ENCODE measurements at places on chromosomes 1 and 21.

DNA sequence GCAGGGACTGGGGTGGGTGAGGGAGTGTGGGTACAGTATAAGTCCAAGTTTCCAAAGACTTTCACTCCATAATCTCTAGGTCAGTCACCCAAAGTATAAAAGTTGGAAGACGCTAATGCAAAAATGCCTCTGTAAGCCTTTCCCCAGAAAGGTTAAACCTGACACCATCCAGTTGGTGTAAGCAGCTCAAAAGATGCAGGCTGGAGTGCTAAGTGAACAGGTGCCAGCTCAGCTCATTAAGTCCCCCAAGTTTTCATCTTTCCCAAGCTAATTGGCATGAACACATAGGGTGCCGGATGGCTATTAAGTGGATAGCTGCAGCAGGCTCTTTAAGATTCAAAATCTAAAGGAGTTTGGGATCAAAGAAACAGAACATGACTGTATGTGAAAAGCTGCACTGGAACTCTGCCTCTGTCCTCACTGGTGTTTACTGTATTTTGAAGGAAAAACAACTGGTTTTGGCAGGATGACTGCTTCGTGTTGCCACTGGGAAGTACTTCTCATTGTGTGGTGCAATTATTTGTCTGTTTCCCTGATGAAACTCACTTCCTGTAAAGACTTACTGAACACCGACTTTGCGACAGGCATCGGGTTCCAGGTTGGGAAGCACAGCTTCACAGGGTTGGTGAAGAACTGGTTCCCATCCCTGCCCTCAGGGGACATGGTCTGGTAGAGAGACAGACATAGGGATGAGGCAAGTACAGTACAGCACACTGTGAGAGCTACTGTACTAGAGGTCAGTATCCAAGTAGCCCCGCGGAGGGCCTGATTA is 152.7 kb downstream of the DAB1 start:
- DNase-seq: no peak

- no peak for DNase-seq
These were observed 102.8 kb upstream of the COL24A1 start for GRCh38 chr1:86259390-86259789.

- DNase-seq: no peak
These were observed 7.6 kb downstream of the SOD1 start for GRCh38 chr21:31667132-31667531.

GRCh38 chr1:96713649-96714048 is 7.9 kb upstream of the PTBP2 start:
- no peak for DNase-seq

- no peak for DNase-seq
These were observed 1.2 kb upstream of the SLC25A34 start for GRCh38 chr1:15734901-15735300.

DNA sequence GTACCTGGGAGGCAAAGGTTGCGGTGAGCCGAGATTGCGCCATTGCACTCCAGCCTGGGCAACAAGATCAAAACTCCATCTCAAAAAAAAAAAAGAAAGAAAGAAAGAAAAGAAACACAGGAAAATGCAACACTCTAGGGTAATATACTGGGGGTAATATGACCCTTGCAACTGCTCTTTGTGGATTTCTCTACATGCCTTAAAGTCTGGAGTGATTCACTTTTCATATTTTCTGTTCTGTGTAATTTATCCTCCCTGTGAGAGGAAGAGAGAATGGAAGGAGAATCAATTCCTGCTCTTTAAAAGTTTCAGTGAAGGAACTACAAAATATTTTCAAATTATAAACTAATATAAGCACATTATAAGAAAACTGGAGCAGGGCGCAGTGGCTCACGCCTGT is 22.7 kb downstream of the RIT1 start:
- no peak for DNase-seq

DNA sequence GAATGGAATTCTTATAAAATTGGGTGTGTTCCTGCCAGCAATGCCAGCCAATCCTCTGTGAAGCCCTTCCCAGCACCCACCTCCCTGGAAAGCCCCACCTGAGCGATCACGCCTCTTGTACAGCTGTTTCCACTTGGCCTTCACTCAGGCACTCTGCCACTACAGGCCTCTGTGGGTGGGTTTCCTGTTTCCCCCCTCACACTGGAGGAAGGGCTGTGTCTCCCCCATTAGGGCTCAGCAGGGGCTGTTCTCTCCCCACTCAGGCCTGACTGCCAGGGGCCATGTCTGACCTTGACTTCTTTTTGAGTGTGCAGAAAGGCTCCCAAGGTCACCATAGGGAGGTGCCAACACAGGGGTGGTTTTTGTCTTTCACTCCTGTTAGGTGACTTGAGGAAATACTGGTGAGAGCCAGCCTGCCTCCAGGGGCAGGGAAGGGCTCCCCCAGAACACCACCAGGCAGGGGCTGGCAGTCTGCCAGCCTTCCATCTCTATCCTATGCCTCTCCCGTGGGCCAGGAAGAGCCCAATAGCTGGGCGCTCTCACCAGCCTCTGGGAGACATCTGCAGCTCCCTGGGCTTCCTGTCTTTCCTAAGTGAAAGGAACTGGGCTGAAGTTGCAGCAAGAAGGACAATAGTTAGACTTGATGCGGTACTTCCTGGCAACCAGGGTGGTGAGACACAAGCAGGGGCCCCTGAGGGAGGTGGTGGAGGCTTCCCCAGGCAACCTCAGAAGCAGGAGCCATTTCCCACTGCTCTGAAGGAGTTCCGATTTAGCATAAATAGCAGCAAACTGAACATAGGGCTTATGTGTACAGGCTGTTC is 49.1 kb downstream of the ELK4 start:
- no peak for DNase-seq

GRCh38 chr1:110242731-110243130 is 32.6 kb downstream of the KCNC4 start:
- DNase-seq: no peak

DNA sequence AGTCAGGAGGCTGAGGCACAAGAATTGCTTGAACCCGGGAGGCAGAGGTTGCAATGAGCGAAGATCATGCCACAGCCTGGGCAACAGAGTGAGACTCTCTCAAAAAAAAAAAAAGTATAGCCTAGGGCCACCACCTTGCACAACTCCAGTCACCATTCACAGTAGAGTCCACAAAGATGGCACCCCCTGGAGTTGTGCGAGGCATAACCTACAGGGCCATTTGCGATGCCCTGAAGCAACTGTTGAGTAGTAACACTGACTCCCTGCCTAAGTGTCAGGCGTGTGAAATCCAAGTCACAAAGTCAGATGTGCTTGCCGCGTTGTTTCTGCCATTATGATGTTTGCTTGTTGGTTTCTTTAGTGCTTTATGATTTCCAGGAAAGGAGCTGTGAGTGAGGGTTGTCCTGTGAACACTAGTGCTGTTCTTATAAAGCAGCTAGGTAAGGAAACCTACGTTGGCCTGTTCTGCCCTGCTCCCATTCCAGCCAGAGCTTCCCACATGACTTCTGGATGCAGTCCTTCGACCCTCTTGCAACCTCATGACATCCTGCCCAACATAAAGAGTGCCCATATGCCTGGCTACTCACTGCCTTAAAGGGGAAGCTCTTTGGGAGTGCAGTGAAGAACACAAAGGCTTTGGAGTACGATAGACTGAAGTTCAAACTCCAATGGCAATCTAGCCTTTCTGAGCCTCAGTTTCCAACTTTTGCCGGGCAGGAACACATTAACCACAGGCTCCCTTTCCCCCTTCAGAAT is 29.8 kb downstream of the FHAD1 start:
- DNase-seq: no peak

DNA sequence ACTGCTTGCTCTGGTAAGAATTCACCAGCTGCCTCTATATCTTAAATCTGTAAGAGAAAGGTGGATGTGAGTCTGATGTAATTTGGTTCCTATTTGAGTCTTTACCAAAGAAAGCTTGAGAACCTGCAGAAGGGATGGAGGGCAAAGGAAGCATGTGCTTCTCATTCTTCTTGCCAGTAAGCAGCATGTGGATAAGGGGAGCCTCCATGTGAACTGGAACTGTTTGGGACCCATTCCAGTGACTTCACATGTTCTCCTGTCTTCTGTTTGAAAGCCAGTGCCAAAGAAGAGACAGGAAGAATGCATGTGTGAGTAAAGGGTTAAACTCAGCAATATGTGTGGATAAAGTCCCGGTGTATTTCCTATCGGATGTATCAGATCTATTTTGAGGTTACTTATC is 119.6 kb upstream of the ADGRL2 start:
- no peak for DNase-seq

GRCh38 chr1:232476538-232476950 is 153.4 kb downstream of the SIPA1L2 start:
- DNase-seq: no peak

All from CD8-positive, alpha-beta memory T cell (primary cell).